Fibroblast of skin of scalp (primary cell): ENCODE measurements at places on chromosomes 4 and X.
A peak's percentile ranks its signal among the peaks of the same experiment; 100 is the strongest.

DNA sequence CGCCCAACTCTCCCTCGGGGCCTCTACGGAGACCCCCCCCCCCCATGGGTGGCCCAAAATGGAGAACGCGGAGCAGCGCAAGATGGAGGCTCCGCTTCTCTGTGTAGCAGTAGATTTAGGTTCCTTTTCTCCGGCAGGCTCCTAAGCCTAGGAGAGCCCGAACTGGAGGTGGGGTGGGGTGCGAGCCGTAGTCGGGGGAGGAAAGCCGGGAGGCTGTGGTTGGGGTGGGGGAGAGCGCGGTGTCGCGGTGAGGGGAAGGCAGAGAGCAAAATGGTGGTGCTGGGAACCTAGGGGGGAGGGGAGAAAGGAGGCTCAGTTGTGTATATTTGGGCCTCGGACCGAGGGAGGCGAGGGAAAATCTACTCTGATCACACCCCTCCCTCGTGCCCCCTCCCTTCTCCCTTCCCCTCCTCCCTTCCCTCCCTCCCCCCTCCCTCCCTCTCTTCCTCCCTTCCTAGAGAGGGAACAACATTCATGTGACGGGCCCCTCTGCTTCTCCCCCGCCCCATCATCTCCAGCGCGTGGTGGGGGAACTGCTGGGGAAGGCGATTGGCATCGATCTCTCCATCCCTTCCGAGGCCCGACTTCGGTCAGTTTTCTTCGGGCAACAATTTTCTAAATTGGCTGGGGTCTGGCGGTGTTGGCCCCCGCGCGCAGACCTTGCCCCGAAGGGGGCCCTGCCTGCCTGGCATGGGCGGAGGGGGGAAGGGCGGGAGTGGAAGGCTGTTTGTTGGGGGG is at the start of gene STAG2:
Gene STAG2 (plus strand): TSS at position 439 of the 738 bp plus-strand sequence. CDS start 60,922 bp downstream, outside the sequence.
- peak; percentile 93 for DNase-seq

- DNase-seq, result no peak
Observed at GRCh38 chr4:117889978-117890377, 144.3 kb upstream of the NDST3 start.

DNA sequence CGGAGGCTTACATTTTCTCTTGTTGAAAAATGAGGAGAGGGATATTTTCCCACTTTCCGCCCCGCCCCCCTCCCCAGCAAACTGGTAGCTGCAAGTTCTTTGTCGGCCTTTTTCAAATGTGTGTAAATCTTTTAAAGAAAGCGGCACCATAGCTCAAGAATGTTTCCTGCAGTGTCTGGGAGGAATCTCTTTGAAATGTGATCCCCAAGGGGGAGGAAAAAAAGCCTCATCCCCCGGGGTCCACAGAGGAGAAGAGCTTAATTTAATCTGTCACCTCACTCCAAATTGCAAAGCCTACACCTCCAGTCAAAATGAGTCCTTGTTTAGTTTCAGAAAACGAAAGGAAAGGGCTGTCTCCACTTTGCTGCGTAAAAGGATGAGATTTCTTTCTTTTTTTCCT is 34.8 kb downstream of the ASMT start:
- DNase-seq, result peak; percentile 11

GRCh38 chrX:42087960-42088359 is 164.6 kb upstream of the CASK start:
- no peak for DNase-seq

GRCh38 chrX:14095702-14096101 is 66.0 kb upstream of the GEMIN8 start:
- peak; percentile 58 for DNase-seq

DNA sequence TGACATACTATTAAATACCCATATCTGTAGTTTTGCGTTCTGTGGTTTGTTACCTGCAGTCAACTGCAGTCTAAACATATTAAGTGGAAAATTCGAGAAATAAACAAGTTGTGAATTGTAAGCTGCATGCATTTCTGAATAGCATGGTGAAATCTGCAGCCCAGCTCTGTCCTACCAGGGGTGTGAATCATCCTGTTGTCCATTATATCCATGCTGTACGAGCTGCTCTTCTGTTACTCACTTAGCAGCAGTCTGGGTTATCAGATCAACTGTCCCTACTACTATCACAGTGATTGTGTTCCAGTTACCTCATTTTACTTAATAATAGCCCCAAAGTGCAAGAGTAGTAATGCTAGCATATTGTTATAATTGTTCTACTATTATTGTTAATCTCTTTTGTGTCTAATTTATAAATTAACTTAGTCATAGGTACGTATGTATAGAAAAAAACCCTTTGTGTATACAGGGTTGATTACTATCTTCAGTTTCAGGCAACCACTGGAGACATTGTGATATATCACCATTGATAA is 173.7 kb upstream of the FAT4 start:
- no peak for DNase-seq

DNA sequence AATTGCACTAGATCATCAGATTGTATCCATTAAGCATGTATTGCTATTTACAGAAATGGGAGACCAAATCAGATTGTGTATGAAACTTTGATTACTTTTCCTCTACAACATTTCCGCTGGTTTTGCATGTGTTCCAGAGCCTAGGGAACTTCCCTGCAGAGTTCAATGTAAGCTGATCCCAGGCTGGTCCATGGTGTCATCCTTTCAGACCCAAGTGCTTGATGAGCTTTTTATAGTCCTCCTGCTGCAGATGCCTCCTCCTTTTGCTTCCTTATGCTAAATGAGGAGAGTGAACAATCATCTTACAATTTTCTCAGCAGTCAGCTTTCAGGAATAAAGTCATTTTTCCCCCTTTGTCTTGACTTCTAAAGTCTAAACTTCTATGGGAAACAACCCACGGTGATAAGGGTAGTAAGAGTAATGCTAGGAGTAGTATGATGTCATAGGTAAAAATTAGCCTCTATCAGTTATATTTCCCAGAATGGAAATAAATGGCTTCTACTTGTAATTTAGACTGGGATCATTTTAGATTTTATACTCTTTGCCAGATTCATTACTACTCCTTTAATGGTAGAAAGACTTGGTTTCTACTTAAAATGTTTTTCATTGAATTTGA is 55.1 kb upstream of the SLC4A4 start:
- DNase-seq, result no peak

DNA sequence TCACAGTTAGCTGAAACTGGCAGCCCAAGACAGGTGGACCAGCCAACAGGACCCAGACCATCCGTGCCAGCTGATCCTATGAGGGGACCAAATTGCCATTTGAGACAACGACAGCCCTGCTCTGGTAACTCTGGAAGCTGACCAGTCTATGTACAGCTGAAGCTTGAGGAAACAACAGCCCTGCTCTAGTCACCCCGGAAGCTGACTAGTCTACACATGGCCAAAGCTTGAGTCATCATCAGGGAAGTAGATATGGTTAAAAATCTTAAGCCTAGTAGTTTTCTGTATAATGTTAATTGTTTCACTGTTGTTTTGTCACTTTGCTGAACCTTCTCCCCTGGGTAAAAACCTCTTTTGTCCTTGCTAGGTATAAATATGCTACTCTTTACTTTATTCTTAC is 905.4 kb upstream of the NDST4 start:
- no peak for DNase-seq

- DNase-seq, result no peak
Observed at GRCh38 chr4:7313347-7313811, 121.0 kb downstream of the SORCS2 start.

DNA sequence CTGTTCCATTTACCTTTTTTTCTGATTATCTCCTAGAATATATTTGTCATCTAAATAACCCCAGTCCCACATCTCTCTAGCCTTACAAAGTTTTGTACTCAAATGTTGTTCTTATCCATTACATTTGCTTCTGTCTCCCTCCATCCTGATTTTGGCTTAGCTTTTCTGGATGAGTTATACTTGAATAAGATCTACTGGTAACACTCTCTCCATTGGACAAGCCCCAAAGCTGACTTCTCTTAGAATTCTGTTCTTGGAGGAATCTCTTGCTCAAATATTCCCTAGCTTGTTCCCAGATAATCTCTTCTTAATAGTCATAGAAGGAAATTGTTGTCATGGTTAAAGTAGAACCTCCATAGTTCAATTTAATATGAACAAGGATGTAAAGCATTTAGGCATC is 115.5 kb upstream of the HS3ST1 start:
- DNase-seq, result no peak

DNA sequence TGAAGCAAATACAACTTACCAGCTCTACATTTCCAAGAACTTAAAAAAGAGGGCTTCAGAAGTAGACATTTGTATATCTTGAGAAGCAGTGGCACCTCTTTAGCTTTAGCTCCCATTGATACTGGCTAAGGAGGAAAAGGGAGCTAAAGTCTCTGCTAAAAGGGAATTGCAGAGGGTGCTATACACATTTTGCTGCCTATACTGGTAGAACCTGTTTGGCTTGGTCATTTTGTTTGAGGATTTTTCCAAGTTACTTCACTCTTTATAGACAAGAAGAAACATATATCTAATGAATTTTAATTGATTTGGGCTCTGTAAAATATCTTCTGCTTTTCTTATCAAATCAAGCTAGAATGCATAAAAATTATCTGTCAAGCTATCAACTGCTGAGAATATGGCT is 11.8 kb downstream of the PAPSS1 start:
- DNase-seq, result no peak

GRCh38 chr4:114286262-114286810 is 306.9 kb upstream of the ARSJ start:
- peak; percentile 89 for DNase-seq

DNA sequence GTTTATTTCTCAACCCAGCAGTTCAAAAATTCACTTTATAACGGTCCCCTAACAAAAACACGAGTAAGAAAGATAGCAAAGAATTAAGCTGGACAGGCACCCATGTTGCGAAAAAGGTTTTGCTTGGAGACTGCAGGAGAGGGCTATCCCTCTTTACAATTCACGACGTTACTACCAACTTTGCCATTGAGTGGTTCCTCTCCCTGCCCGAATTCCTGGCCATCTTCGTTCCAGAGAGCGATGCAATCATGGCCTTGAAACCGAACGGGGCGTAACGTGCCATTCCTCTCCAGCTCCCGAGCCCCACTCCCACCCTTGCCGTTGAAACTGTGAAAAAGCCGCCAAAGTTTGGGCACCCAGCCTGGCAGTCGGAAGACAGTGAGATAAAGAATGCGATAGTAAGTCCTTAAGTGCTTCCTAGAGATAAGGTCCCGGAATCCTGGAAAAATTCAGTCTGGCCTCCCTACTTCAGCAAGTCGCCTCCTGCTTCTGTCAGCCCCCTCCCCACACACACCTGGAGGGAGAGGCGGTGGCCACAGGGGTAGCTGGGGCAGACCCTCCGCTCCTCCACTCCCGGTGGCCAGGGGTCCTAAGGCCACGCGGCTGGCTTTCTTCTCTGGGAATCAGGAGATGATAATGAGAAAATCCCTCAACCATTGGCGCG is 65.2 kb downstream of the FBXO8 start:
- no peak for DNase-seq

GRCh38 chr4:177322266-177322665 is 12.6 kb downstream of the NEIL3 start:
- DNase-seq, result no peak
